ENCODE measurements at places on chromosomes 13 and 19. TPM values are rescaled to one million over a fixed set of nuclear protein-coding genes. Genes with fewer than 3 reads are reported as not detected.

Gene COLGALT1
- 19.3 TPM for total RNA-seq

Gene LIG1
- total RNA-seq = 27.3 TPM

Gene PSG3
- not detected for total RNA-seq

Gene PAK4
- 23.3 TPM for total RNA-seq

Gene ZNF155
- total RNA-seq = 20.6 TPM

Gene C1QTNF9
- total RNA-seq = not detected

Gene ZNF69
- 17.0 TPM for total RNA-seq

DNA sequence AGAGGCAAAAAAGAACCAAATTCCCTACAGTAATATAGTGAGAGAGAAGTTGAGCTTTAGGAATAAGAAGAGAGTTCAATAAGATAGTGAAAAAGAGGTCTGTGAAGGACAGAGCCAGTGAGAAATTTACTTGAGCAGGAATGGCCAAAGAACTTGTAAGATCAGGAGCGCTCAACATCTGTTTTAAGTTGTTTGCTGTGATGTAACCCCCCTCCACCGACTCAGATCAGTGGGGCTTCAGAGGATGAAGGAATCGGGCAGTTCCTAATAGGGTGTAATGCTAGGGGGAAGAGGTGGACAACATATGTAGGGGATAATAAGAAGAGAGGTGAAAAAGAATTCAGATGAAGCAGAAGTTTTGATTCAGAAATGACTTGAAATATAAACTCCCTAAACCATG, 85.3 kb upstream of the FNDC3A start:
- no peak for DNase-seq

- peak; percentile 53 for DNase-seq
Observed at GRCh38 chr13:27359199-27359821, 65.1 kb upstream of the GTF3A start.

DNA sequence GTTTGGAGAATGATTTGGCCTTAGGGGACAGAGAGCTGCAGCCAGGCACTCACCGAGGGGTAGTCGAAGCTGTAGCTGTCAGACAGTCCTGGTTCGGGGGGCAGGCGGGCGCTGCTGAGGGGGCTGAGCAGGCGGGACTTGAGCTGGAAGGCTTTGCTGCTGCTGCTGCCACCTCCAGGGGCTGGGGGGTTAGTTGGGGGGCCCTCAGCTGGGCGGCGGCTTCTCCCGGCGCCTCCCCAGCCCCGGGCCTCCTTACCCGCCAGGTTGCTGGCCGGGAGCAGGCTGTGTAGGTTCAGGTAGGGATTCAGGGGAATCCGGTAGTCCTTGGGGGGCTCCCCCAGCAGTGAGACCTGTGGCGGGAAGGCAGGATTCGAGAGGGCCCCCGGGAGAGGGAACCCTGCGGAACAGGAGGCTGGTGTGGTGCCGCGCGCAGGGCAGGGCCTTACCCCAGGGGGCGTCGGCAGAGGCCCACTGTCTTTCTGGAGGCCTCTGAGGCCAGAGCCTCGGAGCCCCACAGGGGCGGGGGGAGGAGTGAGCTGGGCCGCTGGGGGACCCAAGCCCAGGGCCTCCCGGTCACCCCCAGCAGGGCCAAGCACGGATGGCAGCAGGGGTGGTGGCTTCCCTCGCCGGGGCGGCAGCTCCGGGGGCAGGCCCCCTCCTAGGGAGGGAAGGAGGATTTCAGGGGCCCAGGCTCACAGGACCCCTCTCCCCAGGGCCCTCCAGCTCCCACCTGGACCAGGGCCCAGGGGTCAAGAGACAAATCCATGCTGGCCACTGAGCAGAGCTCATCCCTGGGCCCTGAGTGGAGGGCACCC, 5.0 kb upstream of the FDX2 start:
- DNase-seq = no peak

- peak; percentile 89 for DNase-seq
Observed at GRCh38 chr19:41426952-41427646, at the start of gene B3GNT8. Gene B3GNT8, minus strand, starts transcription at chr19:41427374. Its CDS starts 596 bp downstream, at chr19:41426778.

- no peak for DNase-seq
Observed at GRCh38 chr19:19050104-19050503, 13.7 kb upstream of the SLC25A42 start.

DNA sequence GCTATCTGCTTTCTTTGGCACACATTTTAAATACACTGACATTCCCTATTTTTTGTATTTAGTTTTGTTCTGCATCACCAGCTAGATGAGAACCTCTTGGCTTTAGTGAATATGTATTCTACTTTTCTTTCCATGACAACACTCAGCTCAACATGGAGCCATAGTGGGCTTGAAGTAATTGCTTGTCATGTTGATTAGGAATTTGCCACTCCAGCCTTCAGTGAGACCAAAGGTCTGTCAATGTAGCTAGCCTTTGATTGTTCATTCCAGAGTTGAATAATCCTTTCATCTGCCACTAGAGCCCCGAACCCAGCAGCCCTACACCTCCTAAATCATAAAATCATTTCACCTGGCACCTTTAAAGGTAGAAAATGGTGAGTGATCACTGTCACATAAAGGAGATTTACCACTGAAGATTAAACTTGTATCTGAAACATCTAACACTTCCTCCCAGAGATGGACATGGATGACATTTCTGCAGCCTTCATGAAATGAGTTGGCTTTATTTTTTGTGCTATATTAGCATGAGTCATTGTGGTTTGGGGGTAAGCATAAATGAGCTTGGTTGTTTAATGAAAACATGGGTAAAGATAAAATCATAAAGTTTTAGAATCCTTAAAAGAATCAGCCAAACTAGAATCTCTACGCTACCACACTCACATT, 29.2 kb upstream of the GARRE1 start:
- no peak for DNase-seq

DNA sequence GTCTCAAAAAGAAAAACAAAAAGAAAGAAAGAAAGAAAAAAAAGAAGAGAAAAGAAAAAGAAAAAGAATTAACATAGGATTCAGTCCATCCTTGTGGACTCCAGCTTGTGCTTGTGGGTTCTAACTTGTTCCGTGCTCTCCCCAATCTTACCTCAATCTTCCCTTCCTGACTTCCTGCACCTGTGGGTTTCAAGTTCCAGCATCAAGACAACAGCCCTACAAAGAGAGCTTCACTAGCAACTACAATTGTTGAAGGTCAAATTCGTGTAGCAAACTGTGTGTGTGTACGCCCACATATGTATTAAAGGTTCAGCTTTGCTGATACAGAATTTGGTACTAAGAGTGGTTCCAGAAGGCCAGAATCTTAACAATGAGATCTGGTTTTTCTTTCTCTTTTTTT, 25.3 kb downstream of the FXYD5 start:
- no peak for DNase-seq

GRCh38 chr19:58296104-58296503, 9.1 kb upstream of the ERVK3-1 start:
- no peak for DNase-seq

DNA sequence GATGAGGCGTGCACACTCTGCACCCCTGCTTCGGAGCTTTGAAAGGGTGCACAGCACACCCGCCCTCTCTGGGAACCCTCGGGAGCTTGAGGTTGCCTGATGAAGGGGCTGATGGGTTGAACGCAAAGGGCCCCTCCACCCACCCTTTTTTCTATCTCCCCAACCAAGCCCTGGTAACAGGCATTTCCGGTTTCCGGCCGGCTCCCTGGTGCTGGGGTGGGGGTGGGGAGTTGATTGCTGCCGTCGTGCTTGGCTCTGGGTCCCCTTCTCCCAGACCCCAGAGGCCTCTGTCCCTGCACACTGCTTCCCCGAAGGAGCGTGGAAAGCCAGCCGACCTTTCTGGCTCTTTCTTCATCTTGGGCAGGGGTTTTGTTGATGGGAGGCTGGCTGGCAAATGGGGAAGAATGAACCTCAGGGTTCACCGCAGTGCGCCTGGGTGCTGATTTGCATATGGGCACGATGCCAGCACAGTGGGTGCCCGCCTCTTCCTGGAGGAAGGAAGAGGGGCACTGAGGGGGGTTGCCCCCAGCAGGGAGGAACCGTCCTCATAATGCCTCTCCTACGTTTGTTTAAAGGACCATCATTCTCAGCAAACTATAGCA, 29.1 kb downstream of the VAV1 start:
- peak; percentile 35 for DNase-seq

DNA sequence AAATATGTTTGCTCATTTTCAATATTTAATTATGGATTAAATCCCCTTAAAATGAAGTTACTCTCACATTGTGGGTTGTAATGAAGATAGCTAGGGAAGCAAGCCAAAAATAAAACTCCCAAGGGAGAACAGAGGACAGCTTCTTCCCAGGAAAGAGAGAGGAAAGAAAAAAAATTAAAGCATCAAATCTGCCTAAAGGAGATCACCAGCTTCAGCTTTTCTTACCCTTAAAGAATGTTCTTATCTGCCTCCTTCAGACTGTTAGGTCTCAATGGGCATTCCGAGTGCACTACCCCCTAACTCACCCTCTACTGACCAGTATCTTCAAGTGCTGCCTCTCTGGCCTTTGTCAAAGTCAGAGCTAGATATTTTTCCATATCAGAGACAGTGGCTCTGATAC, 55.2 kb downstream of the XPO4 start:
- no peak for DNase-seq

DNA sequence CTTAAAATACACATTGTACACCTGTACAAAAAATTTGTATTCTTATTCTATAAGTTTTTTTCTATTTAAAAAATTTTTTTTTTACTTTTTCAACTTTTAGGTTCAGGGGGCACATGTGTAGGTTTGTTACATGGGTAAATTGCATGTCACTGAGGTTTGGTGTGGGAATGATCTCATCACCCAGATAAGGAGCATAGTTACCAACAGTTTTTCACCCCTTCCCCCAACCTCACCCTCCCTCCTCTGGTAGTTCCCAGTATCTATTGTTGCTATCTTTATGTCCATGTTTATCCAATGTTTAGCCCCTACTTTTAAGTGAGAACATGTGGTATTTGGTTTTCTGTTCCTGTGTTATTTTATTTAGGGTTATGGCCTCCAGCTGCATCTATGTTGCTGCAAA, 89.9 kb downstream of the CDK8 start:
- no peak for DNase-seq

GRCh38 chr19:49423985-49424303, 703 bp upstream of the PTH2 start:
- no peak for DNase-seq

DNA sequence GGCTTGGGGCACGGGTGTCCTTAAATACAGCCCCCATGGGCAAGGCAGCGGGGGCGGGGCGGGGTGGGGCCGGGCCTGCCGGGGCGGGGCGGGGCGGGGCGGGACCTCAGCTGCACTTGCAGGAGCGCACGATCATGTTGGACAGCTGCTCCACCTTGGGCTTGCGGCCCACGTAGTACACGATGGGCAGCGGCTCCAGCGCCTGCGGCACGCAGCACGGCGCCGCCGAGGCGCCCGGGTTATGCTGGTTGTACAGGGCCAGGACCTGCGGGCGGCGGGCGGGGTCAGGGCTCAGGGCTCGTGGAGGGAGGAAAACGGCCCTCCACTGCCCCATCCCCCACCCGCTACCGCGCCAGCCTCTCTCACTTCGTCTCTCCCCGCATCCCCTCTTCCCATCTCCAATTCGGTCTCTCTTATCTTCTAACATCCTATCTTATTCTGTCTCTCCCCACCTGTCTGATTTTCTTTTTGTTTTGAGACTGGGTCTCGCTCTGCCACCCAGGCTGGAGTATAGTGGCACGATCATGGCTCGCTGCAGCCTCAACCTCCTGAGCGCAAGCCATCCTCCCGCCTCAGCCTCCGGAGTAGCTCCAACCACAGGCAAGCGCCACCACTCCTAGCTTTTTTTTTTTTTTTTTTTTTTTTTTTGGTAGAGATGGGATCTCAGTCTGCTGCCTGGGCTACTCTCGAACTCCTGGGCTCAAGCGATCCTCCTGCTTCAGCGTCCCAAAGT, 21.1 kb downstream of the CCDC97 start:
- DNase-seq = no peak

Data from thyroid gland (tissue), 4 donors.